ENCODE measurements at places on chromosomes 2 and 18.

GRCh38 chr2:11796190-11797171, 50.0 kb downstream of the LPIN1 start:
- DNase-seq: no peak

GRCh38 chr2:12584338-12584737, 132.4 kb upstream of the TRIB2 start:
- DNase-seq: no peak

DNA sequence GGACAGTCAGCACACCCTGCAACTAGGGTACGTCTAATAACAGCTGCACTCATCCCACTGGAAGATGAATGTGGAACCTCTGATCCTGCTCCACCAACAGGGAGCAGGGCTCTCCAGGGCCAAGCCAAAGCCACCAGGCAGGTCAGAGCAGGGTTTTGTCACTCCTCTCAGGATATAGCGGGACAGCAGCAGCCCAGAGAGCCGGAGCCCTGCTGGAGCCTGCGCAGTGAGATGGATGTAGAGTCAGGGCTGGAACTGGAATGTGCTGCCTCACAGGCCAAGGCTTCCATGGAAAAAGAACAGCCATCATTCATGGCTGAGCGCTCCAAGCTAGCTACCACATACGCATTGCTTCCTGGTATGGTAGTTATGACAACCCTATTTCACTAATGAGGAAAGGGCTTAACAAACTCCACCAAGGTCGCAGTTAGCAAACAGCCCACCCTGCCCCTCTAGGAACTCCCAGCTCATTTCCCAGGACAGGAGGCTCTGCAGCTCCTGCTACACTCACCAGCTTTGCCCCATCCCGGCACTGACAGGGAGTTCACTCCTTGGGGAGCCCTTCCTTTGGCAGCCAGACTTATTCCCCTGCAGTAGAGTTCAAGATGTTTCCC, 85.2 kb downstream of the HS1BP3 start:
- DNase-seq: no peak

DNA sequence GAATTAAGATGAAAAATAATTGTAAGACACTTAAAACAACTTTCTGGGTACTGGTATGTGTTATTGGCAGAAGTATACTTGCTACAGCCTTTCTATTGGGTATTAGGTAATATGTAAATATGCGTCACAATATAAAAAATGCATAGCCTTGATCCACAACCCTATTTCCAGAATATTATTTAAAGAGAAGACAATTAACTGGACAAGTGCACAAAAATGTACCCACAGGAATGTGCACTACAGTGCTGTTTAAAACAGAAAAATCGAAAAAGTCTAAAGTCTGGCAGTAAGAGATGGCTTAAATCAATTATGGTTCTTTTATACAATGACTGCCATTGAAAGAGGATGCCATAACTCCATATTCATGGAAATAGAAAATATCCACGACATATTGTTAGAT, 149.7 kb downstream of the UPP2 start:
- DNase-seq: no peak

DNA sequence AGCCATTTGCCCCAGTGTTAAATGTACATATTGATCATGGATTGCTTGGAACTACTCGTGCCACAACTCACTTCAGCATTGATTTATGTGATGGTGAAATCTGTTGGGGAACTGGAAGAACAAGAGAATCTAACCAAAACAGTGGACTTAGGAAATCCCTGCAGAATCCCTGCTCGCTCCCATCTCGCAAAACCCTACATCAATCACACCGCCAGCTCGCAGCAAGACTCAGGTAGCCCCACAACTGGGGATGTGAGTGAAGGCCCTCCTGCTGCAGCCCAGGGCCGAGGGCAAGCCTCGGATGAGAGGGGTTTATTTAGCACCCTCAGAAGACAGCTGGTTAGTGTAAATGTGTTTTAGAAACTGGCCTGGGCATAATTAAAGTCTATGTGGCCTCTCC, 171.6 kb downstream of the ANAPC1 start:
- DNase-seq: no peak

DNA sequence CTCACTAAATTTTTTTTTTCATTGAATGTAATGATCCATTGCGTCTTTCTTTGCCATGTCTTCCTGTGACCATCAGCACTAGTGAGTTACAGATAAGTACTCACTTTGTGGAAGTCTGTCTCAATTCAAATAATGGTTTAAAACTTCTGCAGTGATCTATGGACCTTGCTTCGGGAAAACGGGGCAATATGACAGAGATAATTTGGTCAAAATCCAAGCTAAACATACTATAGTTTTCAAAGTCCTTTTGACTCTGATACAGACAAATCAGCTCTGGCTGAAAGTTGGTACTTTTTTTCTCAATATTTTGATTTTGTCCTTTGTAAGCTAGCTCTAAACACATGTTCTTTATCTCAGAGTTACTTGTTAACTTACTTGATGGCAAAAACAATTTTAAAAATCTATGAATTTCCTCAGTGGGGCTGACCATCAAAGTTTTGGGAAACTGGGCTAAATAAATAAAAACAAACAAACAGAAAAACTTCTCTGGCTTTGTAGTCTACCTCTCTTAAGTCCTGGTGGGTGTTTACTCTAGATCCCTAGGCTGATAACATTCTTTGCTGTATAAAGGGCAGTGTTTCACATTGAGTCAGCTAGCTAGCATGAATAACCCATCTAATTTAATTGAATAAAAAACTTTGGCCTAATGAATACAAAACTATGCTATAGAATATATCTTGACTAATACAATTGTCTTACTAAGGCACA, 327.6 kb downstream of the RDH14 start:
- DNase-seq: no peak

GRCh38 chr2:209696836-209697711, 74.6 kb upstream of the UNC80 start:
- DNase-seq: no peak

DNA sequence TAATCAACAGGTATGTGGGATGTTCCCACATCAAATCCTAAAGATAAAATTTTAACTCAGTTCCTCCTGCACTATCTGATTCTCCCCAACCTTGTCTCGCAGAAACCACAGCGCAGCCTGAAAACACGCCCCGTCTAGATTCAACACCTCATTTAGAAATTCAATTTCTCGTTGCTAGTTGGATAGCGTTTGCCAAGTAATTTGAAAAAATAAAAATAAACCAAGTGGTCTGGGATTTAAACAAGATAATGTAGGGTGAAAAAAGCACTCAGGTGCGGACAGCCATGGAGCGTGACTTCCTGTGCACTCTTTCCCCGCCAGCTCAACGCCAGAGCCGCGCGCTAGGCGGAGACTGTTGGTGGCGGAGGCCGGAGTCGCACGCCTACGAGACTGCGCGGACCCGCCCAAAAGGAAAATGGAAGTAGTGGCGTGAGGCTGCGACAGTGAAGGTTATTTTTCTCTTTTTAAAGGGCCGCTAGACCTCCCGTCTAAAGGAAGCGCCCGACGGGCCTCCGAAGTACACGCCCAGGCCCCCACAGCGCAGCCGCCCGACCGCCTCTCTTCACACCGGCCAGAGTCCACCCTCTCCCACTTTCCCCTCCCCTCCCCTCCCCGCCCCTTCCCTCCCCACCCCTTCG, 615 bp upstream of the CCNT2 start:
- no peak for DNase-seq

DNA sequence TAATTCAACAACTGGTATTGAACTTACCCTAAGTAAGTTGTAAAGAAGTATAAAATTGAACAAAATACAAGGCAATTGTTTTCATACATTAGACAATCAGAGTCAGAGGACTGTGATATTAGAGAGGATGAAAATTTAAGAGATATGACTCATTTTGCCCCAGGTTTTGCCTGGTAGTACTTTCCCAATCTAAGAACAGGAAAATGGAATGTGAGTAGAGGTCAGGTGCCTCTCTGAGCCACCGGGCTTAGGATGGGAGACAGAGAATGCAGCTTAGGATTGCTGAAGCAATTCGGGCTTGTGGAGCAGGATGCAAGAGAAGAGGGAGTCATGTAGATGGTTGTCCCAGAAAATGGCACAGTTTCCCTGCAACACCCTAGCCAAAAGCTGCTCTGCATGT, 219.7 kb upstream of the CHST9 start:
- DNase-seq: no peak

GRCh38 chr2:88837511-88838160, 146.2 kb downstream of the RPIA start:
- no peak for DNase-seq

DNA sequence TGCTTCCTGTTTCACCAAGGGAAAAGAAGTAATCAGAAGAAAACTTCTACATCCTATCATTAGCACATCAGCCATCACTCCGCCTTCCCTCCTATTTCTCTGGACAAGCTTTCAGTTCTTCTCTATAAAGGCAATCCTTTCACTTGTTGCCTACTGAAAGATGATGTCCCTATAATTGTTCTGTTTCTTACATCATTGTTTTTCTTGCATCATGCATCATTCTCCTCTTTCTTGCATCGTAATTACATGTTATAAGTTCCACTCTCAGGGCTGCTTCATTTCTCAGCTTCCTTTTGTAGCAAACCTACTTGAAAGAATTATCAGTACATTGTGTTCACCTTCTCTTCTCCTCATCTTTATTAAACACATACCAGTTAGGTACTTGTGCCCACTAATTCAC, 7.2 kb downstream of the SLC30A6 start:
- DNase-seq: peak; percentile 18

- no peak for DNase-seq
Observed at GRCh38 chr2:129465045-129465444, 514.4 kb upstream of the RAB6C start.

GRCh38 chr18:63930773-63931354, 18.2 kb upstream of the HMSD start:
- no peak for DNase-seq

GRCh38 chr2:135072125-135072997, 20.3 kb downstream of the RAB3GAP1 start:
- no peak for DNase-seq

GRCh38 chr18:30967701-30968100, 74.8 kb downstream of the DSC3 start:
- no peak for DNase-seq

GRCh38 chr2:236857781-236858180, 227.9 kb upstream of the COPS8 start:
- no peak for DNase-seq

DNA sequence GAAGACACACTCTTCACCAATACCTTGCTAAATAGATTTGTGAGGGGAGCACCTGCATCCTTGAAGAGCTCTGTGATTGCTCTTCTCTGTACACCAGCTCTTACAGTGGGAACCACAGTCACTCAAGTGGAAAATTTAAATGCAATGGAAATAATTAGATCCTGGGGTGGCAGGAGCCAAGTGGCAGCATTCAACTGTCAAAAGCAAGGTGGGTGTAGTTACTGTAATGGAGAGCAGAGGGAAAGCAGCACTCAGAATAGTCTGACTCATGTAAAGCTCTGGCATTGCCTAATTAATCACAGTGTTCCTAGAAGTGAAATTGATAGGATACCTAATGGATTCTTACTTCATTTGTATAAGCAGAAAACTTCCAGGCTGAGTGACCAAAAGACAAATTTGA, 245.8 kb downstream of the KCNE4 start:
- no peak for DNase-seq

GRCh38 chr2:100509066-100509465, 38.8 kb downstream of the NMS start:
- no peak for DNase-seq

GRCh38 chr2:142241016-142241415, 110.2 kb upstream of the LRP1B start:
- no peak for DNase-seq

GRCh38 chr2:180208841-180209240, 201.7 kb upstream of the CWC22 start:
- no peak for DNase-seq

DNA sequence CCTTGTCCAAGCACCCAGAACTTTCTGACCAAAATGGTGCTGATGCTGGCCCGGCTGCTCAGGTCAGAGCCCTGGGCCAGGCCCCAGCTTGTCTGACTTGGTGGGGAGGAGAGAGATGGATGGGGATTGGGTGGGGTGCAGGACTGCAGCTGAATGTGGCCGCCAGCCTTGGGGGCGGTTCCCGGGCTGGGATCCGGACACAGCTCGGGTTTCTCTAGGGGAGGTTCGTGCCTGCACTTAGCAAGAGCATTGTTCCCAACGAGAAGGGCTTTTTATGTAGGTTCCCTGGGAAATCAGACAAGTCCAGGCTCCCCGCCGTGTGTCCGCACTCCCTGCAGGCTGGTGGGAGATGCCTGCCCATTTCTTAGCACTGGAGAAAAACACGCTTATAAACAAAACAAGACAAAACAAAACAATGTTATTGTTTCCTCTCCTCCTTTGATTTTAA, 50.5 kb upstream of the HS6ST1 start:
- no peak for DNase-seq

GRCh38 chr18:7523772-7524171, 43.3 kb upstream of the PTPRM start:
- no peak for DNase-seq

- DNase-seq: no peak
Observed at GRCh38 chr2:152490686-152491455, 155.9 kb downstream of the FMNL2 start.

DNA sequence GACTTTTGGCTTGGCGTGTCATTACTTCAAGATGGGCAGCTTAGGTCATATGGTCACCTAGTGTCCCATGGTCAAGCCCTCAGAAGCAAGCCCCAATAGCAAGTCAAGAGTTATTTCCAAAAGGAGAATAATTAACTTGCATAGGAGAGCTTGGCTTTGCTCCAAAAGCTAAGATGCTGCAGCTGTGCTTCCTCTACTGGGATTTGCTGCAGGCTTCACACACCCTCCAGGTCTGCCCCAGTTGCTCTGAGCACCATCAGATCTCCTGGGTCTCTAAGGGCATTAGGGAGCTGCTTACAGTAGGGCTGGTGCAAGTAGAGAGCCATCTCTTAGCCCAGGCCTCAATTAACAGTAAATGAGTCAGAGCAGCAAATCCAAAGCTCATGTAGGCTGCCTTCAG, 46.6 kb downstream of the THUMPD2 start:
- DNase-seq: no peak

- no peak for DNase-seq
Observed at GRCh38 chr2:81481242-81481993, 1176.9 kb upstream of the LRRTM1 start.

GRCh38 chr2:72545790-72546189, 280.0 kb downstream of the EXOC6B start:
- no peak for DNase-seq

GRCh38 chr18:48813321-48813720, 137.4 kb downstream of the SMAD7 start:
- DNase-seq: no peak

GRCh38 chr2:39981883-39982311, 202.8 kb upstream of the THUMPD2 start:
- no peak for DNase-seq

DNA sequence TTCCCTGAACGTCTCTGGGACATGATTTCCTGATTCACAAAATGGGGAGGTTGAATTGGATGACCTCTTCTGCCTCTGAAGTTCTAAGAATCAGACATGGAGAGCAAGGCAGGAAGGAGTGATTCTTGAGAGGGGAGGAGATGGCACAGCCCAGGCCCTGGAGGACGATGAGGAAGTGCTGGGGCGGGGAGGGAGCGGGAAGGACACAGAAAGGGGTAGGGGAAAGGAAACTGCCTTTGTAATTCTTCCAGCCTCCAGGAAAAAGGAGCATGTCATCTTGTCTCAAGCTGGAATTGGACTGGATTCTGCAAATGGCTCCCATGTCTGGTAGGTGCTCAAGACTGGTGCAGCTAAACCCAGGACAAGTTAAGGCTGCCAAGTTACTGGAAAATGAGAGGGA, 97.0 kb upstream of the NCK2 start:
- DNase-seq: no peak

- no peak for DNase-seq
Observed at GRCh38 chr2:73053316-73054114, 18.0 kb downstream of the SFXN5 start.

GRCh38 chr2:48424866-48425265, 105.1 kb upstream of the STON1 start:
- DNase-seq: no peak

GRCh38 chr18:53375621-53376020, 848.8 kb downstream of the MBD2 start:
- no peak for DNase-seq
